Activated CD4-positive, alpha-beta T cell treated with anti-CD3 and anti-CD28 coated beads for 36 hours (primary cell): ENCODE measurements at places on chromosomes 16 and 17. TPM values are rescaled to one million over a fixed set of nuclear protein-coding genes. Genes with fewer than 3 reads are reported as not detected.

The VMO1 gene
- 0.30 TPM for total RNA-seq

The HSD11B2 gene
- total RNA-seq, result 2.0 TPM

- peak; percentile 82 for DNase-seq
- H3K36me3 ChIP-seq, result peaks cover 2% of the 10 kb centered on the region
- peaks cover 32% of the 10 kb centered on the region for H3K4me1 ChIP-seq
- H3K27ac ChIP-seq, result no peak overlapping the region
- H3K27me3 ChIP-seq, result peaks cover 31% of the 10 kb centered on the region
Measured at GRCh38 chr16:2964475-2965336, 631 bp downstream of the KREMEN2 start.

GRCh38 chr16:53852678-53853077 lies 148.7 kb downstream of the FTO start:
- H3K4me1 ChIP-seq, result peaks cover 3% of the 10 kb centered on the region
- H3K36me3 ChIP-seq, result peaks cover 25% of the 10 kb centered on the region
- H3K4me3 ChIP-seq, result no peak overlapping the region
- H3K27me3 ChIP-seq, result no peaks in the 10 kb centered on the region
- H3K27ac ChIP-seq, result no peak overlapping the region

GRCh38 chr16:87322360-87322759 lies 5.2 kb upstream of the C16orf95 start:
- no peak for DNase-seq
- peaks cover 11% of the 10 kb centered on the region for H3K4me1 ChIP-seq
- no peak overlapping the region for H3K4me3 ChIP-seq
- no peaks in the 10 kb centered on the region for H3K27me3 ChIP-seq
- H3K36me3 ChIP-seq, result peaks cover 16% of the 10 kb centered on the region

DNA sequence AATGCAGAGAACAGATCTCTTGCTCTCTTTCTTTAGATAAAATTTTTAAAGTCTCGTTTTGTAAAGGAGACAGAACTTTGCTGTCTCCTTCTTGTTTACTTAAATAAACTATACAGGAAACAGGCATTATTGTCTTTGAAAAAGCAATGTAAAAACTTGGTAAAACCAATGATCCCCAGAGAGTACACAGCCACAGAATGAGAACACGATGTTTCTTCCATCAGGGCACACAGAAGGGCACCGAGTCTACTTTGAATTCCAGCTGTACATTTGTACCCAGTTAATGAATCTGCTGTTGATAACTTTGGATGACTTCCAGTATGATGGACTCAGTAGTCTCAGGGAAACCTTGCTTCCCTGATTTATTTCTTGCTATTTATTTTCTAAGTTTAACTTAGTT lies 8.1 kb upstream of the TMEM100 start:
- no peak overlapping the region for H3K27ac ChIP-seq
- no peaks in the 10 kb centered on the region for H3K36me3 ChIP-seq
- H3K27me3 ChIP-seq, result peaks cover 58% of the 10 kb centered on the region
- H3K4me3 ChIP-seq, result no peak overlapping the region
- H3K4me1 ChIP-seq, result peaks cover 27% of the 10 kb centered on the region
- DNase-seq, result no peak
